Mesenchymal stem cell (in vitro differentiated cells and primary cell): ENCODE measurements at places on chromosomes 2 and 18.

GRCh38 chr2:236678307-236678975 lies 108.8 kb downstream of the ACKR3 start:
- no peak for DNase-seq

DNA sequence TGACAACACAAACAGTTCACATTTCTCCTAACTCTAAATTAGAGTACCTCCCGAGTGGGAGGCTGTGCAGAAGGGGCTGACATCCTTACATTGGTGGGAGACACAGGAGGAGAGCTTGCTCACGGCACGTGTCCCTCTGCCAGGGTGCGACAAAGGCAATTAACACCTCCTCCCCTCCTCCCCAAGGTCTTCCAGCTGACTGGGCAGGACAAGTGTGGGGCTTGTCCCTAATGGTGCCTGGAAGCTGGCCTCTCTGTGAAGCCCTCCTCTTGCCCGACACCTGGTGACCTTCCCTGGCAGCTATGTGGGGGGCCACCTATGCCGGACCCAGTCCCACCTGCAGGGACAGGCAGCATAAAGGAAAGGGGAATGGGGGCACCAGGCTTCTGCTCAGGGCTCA lies 57.0 kb downstream of the FAM168B start:
- DNase-seq: no peak

DNA sequence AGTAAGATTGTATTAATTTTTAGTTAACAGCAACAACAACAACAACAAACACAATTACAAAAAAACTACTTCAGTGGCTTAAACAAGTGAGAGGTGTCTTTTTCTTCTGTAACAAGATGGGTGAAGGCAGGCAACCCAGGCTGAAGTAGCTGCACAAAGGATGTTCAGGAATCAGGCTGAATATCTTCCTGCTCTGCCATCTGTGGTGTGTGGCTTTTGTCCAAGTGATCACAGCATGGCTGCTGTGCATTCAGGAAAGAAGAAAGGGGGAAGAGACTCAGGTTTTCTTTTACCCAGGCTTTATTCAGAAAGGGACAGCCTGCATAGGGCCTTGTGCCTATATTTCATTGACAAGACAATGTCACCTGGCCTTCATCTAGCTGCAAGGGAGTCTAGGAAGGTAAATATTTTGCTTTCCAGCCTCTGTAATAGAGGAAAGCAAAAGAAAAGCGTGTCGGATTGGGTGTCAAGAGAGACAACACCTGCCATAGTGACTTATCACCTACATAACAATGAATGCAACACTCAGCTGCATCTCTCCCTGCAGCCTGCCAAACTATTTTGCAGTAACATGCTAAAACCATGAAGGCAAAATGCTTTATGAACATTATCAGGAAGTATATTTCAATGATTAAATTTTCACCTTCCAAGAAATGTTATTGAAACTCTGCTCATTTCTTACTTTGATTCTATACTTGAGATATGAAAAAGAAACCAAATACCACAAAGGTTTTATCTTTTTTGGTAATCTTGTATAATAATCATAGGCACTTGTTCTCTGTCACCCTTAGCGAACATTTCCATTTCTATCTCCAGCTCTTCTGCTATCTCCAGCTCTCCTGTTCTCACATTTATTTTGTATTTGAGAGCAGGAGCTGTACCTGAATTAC lies 14.6 kb downstream of the G6PC2 start:
- no peak for DNase-seq

DNA sequence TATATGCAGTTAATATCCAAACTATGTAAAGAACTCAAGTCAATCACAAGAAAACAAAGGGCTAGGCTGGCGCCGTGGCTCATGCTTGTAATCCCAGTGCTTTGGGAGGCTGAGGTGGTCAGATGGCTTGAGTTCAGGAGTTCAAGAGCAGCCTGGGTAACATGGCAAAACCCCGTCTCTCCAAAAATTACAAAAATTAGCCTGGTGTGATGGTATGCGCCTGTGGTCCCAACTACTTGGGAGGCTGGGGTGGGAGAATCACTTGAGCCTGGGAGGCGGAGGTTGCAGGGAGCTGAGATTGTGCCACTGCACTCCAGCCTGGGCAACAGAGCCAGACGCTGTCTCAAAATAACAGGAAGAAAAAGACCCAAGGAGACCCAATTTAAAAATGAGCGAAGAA lies 91.9 kb upstream of the ALKAL2 start:
- no peak for DNase-seq

DNA sequence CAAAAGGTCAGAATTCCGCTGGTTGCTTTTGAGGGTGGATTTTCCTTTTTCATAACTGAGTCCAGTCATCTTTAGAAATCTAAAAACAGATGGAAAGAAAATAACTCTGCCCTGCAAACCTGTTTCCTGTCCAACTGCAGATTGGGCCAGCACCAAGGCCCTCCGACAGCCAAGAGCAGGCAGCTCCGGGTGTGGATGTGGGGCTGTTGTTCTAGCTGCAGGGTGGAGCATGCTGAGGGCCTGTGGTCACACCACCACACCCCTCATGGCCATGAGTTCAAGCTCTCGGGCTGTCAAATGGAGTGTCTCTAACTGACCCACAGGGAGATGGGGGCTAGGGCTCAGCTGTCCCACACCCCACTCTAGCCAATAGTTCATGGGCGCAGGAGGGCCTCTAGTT lies 69.3 kb upstream of the BZW1 start:
- no peak for DNase-seq

DNA sequence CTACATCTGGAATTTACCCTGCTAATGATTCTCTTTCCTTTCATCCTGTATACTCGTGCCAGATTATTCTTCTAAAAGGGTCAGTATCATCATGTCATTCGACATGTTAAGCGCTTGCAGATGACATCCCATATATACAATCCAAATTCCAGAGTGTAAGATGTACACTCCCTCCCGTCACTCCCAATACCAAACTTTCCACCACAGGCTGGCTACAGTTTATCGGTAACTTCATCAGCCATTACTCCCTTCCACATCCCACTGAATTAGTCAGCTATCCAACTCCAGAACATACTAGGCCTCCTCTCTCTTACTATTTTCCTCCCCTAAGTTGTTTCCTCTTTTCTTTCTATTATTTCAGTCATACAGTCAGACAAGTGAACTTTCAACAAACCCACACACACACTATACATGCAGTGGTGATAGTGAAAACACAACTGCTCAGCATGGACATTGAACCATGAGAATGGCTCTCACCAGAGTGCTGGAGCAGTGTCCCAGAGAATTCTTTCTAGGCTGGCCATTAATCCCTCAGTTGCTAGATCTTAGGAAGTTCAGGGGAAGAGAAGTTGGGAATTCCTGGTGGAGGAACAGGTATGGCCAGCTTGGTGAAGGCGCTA lies 10.6 kb upstream of the NMI start:
- no peak for DNase-seq

DNA sequence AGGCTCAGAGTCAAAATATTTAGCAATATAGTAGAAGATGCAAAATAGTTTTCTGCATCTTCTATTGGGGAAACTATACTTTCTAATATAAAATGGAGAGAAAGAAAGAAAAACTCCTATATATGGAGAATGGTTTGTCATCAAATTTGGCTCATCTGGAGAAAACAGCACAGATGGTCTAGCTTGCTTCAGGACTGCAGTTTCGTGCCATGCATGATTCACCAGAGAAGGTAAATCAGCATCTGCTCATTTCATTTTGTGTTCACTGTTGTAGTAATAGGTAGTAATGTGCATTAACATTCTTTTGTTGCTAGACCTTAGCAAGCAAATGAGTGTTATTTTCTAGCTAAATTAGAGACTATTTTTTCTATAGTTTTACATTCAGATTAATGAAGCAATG lies 179.0 kb downstream of the ASXL3 start:
- DNase-seq: peak; percentile 54

DNA sequence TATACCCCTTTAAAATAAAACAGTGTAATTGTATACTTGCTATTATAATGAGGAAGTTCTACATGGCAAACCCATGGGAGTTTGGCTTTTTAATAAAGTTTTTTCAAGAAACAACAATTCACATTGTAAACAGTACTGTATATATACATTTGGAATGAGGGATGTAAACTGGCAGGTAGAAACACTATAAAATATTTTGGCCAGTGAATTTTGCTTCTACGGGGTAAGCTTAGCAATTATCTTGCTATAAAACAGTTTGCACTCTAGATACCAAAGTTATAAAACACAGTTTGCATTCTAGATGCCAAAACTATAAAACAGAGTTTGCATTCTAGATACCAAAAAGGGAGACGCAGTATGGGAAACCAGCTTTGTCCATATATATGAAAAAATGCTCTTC lies 16.6 kb downstream of the THUMPD2 start:
- no peak for DNase-seq

GRCh38 chr2:160970052-160970965 lies 189.9 kb upstream of the TANK start:
- DNase-seq: peak; percentile 93

DNA sequence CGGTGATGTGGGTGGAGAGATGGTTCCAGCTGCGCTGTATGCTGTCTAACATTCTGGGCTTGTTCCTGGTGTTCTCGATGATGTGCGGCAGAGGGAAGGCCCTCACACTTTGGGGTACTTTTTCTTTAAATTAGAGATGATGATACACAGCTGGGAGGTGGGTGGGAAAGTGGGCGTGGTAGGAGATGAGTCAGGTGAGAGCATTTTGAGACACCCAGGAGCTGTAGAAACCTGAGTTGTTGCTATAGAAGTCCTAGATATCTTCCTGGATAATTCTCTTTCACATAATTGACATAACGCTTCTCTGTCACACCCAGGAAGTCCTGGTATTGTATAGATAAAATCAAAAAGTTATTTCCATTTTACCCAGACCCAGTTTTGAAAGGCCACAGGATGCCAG lies 103.8 kb upstream of the ALKAL2 start:
- no peak for DNase-seq

GRCh38 chr2:173830170-173830569 lies 135.0 kb downstream of the SP3 start:
- no peak for DNase-seq

GRCh38 chr2:221400411-221400810 lies 171.7 kb downstream of the EPHA4 start:
- no peak for DNase-seq

- peak; percentile 58 for DNase-seq
Observed at GRCh38 chr2:101679037-101679726, 18.3 kb upstream of the MAP4K4 start.

- no peak for DNase-seq
Observed at GRCh38 chr2:145043399-145043834, 523.5 kb upstream of the ZEB2 start.

- no peak for DNase-seq
Observed at GRCh38 chr2:107742460-107743027, 84.1 kb upstream of the RGPD4 start.

DNA sequence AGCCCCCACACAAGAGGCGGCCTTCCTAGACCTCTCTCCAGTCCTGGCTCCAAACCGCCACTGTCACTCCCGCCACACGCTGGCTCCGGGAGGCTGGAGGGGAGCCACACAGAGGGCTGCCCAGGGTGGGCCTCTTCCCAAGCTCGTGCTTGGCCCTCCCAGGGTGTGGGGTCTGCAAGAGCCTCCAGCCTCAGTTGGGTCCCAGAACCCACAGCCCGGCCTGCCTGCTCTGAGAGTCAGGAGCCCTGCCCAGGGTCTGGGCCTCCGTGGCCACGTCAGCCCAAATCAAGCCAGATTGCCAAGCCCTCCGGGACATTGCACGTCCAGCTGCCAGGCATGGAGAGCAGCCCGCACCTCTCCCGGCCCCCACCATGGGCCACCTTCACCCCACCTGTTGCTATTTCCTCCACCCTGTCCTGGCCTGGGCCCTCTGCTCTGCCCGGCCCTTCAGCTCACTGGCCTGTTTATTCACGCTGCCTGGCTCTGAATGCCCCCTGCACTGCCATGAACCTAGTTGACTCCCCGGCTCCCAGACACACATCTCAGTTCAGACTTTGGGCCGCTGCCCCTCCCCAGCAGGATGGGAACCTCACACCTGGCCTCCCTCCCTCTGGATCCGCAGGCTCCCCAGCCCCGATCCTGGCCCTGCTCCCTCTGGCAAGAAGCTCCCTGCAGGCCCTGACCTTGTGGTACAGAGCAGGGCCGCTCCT lies 61.0 kb downstream of the BIN1 start:
- no peak for DNase-seq

DNA sequence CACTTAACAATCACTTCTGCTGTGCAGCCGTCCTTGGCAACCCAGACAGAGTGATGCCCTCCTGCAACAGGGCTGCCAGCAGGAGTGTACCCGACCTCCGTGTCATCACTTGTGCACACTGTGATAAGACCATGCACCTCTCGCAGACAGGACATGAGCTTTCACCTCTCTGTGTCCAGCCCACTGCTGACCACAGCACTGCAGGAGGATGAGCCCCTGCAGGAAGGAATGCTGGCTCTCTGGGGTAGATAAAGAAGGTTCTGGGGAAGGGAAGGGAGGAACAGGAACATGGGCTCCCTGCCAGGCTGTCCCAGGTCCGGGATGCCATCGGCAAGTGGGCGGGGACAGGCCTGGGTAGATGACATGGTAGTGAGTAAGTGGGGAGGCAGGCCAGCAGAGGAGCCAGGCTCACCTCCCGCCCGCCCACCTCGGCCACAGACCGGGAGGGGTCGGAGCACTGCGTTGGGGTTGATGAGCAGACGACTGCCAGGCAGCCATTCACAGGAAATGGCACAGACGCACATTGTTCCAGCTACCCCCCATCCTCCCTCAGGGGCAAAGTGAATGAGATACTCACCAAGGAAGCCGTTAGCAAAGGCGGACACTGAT lies 18.6 kb upstream of the COL6A3 start:
- DNase-seq: peak; percentile 95

GRCh38 chr18:68564961-68565360 lies 149.9 kb downstream of the TMX3 start:
- DNase-seq: no peak

DNA sequence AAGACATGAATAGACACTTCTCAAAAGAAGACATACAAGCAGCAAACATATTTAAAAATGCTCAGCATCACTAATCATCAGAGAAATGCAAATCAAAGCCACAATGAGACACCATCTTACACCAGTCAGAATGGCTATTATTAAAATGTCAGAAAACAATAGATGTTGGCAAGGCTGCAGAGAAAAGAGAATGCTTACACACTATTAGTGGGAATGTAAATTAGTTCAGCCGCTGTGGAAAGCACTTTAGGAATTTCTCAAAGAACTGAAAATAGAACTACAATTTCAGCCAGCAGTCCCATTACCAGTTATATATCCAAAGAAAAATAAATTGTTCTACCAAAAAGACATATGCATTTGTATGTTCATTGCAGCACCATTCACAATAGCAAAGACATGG lies 61.7 kb downstream of the STRADB start:
- DNase-seq: no peak
